ENCODE measurements at places on chromosomes 6 and 20.

- DNase-seq, result no peak
These were observed 230.6 kb downstream of the UTRN start for GRCh38 chr6:144515761-144516160.

DNA sequence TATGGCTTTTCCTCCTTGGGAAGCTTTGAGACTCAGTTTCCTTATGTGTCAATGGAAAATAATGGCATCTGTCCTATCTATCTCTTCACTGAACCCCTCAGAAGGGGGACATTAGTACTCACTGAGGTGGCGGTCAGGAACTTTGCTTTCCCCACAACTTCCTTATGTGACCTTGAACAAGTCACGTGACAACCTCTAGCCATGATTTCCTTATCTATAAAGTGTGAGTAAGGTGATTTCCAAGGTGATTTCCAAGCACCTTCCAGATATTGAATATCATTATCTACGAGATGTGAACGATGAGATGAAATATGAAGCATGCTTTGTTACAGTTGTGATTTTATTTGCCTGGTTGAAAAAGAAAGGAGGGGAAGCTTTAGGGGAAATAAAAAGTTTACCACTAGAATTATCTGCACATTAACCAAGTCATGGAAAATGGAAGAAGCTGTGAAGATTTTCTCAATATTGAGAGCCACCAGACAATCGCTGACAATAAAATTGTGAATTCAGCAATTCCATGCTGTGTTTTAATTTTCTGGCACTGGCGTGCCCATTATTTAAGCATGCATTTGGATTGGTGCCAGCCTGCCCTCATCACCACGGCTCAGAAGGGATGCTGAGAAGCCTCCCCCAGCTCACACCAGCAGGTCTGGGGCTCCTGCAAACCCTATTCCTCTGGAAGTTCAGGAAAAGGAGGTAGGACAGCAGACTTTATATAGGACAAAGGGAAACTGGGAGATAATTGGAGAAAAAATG lies 255.3 kb downstream of the CD83 start:
- DNase-seq, result no peak

- peak; percentile 81 for DNase-seq
These were observed at the start of gene TTK for GRCh38 chr6:80004173-80005072. TTK (plus strand) TSS chr6:80004649; CDS start chr6:80005844, 1,195 bp downstream.

DNA sequence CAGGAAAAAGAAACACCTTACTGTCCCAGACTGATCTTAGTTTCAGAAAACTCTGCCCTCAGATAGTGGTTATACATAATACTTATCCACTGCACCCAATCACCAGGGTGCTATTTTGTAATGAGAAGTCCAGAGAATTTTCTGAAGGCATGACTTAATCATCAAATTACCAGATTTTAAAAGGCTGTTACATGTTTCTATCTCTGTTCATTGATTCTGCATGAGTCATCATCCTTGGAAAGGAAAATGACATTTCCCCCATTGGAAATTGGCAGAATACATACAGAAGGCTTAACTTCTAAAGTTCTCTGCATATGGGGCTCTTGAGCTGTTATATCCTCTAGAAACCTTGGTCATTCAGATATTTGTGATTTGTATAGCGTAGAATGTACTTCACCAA lies 587.9 kb upstream of the FLRT3 start:
- no peak for DNase-seq

GRCh38 chr20:62451970-62452369 lies 23.8 kb downstream of the GATA5 start:
- no peak for DNase-seq

GRCh38 chr6:119459207-119459974 lies 109.8 kb upstream of the MAN1A1 start:
- no peak for DNase-seq

GRCh38 chr6:110761371-110761770 lies 53.9 kb downstream of the CDK19 start:
- no peak for DNase-seq

DNA sequence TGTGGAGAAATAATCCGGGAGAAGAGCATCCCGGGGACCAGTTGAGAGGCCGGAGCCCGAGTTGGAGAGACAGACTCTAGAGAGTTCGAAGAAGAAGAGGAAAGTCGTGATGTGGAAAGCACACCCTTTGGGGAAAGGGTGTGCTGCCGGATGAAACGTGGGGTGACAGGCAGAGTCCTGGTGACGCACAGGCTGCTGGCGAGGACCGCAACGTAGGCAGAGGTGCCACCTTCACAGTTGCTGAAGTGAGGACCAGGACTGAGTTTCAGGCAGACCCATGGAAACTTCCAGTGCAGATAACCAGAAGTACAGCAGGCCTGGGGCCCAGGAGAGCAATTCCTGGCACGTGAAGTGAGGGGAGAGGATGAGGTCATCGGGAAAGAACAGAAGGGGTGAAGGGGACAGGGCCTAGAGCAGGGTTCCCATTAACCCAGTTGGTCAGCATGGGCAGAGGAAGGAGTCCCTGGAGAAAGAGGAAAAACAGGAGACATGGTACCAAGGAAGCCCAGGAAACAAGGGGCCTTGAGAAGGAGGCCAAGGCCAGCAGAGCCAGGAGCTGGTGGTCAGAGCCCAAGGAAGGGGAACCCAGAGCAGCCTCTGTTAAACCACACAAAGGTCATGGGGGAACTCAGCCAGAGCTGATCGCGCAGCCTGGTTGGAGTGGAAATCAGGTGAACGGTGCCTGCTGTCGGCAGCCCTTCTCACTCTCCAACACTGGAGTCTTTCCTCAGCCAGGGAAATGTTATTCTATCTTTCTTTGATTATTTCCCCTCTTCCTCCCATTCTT lies 84.1 kb downstream of the PRND start:
- DNase-seq, result no peak

DNA sequence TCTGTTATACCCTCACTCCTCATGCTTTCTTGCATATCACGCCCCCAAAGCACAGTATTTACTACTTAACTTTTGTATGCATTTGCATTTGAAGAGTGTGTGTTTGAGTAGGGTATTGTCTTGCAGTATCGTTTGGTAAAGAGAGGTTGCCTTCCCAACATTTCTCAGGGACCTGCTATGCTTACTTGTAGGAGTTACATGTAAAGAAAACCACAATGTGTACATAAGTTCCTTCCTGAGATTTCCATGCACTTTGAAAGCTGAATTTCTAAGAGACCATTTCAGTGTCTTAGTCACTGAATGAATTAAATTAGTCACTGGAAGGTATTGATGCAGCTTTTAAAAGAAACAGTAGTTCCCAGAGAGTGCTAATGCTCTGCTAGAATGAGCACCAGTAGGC lies 159.3 kb upstream of the LAMA2 start:
- no peak for DNase-seq

DNA sequence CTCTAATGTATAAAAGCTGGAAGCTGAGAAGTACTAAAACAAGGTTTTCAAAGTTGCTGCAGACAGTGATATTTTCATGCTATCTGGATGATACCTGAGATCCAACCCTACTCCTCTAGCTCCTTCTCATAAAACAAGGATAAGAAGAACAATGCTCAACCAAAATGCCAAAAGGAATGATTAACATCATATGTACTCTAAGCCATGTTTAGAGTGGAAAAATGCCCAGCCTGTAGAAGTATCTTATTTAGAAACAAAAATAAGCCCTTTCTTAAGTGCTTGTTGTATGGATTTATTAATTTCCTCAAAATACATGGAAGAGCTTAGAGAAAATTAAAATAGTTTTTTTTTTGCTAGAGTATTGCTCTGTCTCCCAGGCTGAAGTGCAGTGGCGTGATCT lies 23.7 kb downstream of the ECHDC1 start:
- no peak for DNase-seq

DNA sequence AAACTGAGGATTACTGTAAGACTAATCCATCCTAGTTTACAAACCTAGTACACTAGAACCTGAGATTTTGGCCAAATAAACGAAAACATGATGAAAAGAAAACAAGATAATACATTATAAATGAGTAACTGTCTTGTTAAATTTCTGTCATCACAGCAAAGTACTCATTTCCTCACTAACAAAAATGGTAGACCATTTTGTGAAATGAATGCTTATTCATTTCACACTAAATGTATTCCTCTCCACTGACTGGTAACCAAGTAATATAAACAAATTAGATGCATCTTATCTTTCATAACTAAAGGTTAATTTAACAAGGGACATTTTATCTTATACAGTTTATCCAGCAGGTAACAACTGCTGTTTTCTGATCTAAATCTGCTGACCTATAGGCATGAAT lies 143.7 kb downstream of the REV3L start:
- DNase-seq, result no peak

DNA sequence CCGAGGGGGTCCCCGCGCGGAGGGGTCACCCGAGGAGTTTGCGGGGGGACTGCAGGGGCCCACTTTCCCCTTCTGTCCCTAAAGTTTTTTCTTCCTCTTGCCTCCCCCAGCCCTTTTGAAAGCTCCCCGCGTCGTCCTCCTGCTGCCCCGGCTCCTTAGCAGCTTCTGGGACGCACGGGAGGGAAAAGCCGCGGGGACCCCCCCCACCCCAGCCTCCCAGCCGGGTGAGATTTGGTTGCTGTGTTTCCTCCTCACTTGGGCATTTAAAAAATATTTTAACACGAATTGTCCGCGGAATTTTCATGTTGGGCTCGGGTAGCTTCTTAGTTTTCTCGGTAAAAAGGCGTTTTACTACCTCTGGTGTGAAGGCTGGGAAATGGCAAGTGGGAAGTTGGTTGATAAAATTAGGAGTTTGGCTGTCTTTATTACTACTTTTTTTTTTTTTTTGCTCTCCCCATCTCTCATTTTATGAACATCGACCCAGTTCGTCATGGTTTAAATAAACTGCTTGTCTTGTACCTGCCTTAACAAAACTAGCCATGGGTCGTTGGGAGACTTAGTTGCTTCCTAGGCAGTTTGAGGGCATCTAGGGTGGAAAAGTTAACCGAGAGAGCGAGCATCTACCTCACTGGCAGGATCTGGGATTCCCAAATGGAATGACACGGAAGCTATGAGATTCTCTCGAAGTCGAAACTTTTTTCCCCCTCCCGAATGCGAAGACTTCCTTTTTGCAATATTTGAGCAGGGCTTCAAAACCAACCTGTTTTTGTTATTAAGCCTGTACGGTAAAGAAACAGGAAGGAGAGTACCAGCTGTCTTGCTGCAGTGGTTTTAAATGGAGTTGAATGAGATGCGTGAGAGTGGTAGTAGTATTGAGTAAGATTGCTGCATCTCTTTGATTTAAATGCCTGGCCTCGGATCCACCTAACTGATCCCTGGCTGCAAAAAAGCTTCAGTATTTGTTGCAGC lies 868 bp downstream of the NCOA3 start:
- no peak for DNase-seq

- DNase-seq, result no peak
These were observed 5.4 kb downstream of the TGM3 start for GRCh38 chr20:2301164-2301622.

DNA sequence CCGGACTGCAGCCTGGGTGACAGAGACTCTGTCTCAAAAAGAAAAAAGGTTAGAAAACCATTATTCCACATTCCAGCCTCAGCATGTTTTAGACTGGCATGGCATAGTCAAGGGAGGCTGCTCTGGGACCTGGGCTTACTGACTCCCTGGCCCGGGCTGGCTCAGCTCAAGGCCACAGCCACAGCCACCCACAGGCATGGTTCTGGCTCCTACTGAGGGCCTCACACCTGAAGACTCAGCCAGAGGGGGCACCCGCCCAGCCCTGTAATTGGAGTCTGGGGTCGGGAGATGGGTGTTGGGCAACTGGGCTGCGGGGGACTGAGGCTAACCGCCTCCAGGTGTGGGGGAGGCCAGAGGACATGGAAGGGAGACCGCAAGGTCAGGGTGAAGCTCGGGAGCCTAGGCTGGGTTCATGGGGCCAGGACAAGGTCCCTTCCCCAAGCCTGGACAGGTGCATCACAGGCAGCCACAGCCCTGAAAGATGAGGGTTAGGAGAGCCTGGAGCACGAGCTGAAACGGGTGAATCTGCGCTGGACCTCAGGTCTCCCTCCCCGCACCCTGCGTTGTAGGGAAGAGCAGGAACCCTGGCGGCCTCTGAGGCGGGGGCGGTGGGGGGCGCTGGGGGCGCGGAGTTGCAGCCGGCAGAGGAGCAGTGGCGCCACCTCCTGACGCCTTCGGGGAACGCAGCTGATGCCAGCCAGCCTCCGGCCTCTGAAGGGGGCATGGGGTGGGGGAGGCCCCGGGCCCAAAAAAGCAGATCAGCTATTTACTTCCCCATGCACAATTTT lies 67.7 kb upstream of the SRSF6 start:
- no peak for DNase-seq

GRCh38 chr6:111672761-111673450 lies 67.2 kb upstream of the TRAF3IP2 start:
- no peak for DNase-seq

- no peak for DNase-seq
These were observed 171.2 kb downstream of the ZDHHC14 start for GRCh38 chr6:157552081-157552747.

DNA sequence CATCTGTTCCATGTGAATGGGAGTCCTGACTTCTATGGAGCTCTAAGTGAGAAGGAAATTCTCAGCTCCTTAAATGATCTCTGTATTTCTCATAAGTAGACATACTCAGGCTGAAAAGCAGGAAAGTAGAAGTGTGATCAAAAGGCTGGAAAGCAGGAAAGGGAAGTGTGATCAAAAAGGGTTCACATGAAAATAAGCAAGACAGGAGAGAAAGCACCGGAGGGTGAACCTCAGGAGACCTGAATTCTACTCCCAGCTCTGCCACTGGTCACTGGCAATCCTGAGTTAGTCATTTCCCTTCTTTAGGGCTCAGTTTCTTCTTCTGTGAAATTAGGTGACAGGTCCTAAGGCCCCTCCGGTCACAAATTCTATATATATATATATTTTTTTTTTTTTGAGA lies 55.5 kb upstream of the TRERF1 start:
- no peak for DNase-seq

GRCh38 chr6:24540197-24540596 lies 45.4 kb downstream of the ALDH5A1 start:
- DNase-seq, result no peak

DNA sequence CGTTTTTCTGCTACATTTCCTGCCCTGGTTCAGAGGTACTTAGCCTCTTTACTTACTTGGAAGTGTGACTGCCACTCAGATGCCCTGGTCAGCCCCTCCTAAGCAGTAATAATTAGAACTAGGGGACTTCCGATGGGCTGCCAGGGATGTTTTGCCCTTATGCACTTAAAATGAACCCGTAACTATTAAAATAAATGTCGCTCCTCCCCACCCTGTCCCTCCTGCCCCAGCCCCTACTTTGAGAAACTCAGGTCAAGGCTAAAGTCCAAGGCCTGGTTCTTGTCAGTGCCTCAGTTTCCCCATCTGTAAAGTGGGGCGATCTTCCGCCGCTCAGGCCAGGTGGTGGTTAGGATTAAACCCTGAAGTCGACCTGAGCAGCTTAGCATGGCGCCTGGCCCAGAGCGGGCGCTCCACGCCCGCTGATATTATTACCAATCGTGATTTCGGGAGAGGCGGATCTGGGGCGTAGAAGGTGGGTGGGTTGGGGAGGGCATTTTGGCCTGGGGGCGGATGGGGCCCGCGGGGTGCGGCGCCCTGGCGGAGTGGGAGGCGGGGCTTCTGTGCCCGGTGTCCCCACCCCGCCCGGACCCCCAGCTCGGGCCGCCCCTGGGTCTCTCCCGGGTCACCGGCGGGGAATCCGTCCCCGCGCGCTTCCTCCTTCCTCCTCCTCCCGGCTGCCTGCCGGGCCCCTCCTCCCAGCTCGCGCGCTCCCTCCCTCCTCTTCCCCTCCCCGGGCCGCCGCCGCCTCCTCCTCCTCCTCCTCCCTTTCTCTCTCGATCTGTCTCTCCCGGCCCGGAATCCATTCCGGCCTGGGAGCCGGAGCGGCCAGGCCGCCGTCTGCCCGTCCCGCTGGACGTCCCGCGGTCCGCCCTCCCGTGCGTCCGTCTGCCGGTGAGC lies at the start of gene SRC:
Gene SRC (plus strand): TSS at position 802 of the 897 bp plus-strand sequence. CDS start 38,014 bp downstream, outside the sequence.
- peak; percentile 20 for DNase-seq

- no peak for DNase-seq
These were observed 68.0 kb downstream of the BMP7 start for GRCh38 chr20:57198132-57199072.
